ENCODE measurements at places on chromosomes 13 and 19.
A peak's percentile ranks its signal among the peaks of the same experiment; 100 is the strongest.

GRCh38 chr13:67306742-67307141, 76.6 kb upstream of the PCDH9 start:
- DNase-seq, result no peak

GRCh38 chr13:83100237-83100636, 782.0 kb downstream of the SLITRK1 start:
- no peak for DNase-seq

GRCh38 chr13:110005563-110005962, 219.2 kb upstream of the IRS2 start:
- DNase-seq, result no peak

- DNase-seq, result peak; percentile 34
These were observed 46.0 kb downstream of the MICU2 start for GRCh38 chr13:21557995-21558394.

DNA sequence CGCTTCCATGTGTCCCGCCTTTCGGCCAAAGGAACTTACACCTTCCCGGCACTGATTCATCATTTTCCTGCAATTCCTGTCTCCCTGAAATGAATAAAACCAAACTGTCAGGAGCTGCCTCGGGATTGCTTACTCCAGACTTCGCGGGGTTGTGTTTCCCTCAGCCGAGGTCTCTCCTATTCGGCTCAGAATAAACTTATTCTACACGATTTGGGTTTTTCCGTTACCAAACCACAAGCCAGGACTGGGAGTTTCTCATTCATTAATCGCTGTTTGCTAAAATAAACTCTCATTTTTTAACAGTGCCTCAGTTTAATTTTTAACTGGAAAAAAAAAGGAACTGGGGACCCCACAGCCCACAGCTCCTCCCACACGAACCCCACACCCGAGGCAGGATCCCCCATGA, 667 bp downstream of the ZNF878 start:
- no peak for DNase-seq

DNA sequence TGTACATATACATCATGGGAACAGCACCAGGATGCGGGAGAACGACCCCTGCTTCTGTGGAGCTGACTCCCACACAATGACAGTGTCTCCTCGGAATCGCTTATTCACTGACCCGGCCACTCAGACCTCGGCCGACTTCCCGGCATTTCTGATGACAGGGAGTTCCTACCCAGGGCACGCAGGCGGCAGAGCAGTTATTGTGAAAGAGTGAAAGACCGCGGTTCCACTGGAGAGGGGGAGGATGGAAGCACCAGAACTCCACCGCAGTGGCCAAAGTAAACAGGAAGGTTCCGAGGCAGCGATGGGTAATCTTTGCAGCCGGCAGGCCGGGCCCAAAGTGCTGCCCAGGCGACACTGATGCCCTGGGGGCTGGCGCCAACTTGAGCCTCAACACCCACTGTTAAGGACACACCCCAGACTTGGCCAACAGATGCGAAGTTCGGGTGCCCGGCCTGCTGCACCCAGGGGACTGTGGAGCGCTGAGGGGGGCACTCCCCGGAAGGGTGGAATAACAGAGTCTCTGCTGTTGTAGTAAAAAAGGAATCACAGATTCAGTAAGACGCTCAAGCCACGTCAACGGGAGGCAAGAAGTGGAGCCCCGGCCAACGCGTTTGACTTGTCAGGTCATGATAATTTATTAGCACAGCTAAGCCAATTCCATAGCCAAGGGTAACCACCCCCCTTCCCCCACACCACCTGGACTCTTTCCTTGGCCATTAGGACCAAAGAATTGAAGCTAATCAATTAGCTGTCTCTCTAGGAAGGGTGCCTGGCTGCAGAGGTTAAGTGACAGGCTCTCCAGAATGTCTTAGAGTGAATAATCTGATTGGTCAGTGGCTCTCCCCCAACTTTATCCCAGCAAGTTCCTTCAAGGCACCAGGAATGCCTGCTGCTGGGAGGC, 5.8 kb downstream of the MLLT1 start:
- DNase-seq, result peak; percentile 80

DNA sequence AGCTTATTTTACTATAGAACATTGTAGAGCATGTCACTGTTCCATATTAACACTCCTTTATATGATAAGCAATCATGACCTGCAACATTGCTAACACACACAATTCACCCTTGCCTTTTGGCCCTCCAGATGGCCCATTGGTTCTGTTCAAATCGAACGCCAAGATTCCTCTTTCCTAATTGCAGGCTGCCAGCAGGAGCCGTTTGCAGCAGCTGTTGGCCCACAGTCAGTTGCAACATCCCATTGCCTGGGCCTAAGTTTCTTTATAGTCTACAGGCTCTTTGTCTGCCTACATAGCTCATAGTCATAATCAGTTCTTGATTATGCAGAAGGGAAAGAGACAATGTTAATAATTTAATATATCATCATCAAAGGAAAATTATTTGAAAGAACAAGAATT, 37.6 kb downstream of the KCTD12 start:
- no peak for DNase-seq

DNA sequence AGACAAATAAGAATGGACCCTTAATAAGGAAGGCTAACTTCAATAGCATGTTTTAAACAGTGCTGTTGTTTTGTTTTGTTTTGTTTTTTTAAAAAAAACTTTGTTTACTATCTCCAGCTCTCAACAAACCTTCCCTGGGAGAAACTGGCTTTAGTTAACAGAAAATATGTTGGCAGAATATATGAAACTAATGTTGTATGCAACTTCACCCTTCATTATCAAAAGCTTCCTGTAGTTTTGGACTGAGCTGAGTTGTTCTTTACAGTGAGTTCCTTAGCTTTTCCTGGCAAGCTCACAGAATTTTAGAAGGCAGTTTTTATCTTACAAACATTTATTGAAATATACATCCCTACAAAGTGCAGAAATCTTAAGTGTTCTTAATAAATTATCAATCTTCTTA, 2480.7 kb upstream of the PCDH20 start:
- DNase-seq, result no peak

- peak; percentile 15 for DNase-seq
These were observed 33.0 kb downstream of the CRYL1 start for GRCh38 chr13:20492641-20493040.

GRCh38 chr19:46806656-46807055, 18.3 kb upstream of the SLC1A5 start:
- no peak for DNase-seq

DNA sequence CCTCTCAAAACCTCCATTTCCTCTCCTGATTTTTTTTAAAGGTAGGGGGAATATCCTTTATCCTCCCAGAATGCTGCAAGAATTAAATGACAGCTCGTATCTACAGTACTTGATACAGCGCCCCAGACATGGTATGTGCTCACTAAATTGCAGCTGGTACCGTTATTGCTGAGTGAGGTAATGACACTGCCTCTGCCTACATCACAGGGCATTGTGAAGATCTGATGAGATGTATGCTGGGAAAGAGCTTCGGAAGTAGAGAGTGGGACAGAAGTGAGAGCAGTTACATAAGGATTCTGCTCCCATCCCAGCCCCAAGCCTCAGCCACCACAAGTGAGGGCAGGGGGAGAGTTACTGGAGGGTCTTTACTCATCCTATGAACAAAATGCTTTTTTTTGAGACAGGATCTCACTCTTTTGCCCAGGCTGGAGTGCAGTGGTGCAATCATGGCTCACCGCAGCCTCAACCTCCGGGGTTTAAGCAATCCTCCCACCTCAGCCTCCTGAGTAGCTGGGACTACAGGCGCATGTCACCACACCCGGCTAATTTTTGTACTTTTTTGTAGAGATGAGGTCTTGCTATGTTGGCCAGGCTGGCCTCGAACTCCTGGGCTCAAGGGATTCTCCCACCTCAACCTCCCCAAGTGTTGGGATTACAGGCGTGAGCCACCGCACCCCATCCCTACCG, 1.7 kb upstream of the FKRP start:
- no peak for DNase-seq

GRCh38 chr13:98798849-98799645, 46.6 kb upstream of the SLC15A1 start:
- DNase-seq, result no peak

DNA sequence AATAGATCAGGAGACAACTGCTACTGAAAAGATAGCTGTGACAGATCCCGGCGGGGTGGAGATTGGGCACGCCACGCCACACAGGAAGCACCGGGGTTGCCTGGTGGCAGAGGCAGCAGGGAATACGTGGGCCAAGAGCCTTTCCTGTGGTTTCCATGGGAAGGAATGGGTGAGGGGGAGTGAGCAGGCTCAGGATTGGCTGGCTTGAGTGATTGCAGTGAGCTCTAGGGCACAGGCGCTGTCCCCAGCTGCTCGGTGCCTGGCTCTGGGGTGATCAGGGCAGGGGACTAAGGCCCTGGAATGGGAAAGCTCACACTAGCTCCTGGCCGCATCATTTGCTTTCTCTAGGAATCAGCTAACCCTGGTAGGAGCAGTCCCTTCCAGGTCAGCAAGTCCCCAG, 166.1 kb downstream of the USP12 start:
- DNase-seq, result no peak

- no peak for DNase-seq
These were observed 156.8 kb downstream of the DNAJC3 start for GRCh38 chr13:95833719-95834118.

DNA sequence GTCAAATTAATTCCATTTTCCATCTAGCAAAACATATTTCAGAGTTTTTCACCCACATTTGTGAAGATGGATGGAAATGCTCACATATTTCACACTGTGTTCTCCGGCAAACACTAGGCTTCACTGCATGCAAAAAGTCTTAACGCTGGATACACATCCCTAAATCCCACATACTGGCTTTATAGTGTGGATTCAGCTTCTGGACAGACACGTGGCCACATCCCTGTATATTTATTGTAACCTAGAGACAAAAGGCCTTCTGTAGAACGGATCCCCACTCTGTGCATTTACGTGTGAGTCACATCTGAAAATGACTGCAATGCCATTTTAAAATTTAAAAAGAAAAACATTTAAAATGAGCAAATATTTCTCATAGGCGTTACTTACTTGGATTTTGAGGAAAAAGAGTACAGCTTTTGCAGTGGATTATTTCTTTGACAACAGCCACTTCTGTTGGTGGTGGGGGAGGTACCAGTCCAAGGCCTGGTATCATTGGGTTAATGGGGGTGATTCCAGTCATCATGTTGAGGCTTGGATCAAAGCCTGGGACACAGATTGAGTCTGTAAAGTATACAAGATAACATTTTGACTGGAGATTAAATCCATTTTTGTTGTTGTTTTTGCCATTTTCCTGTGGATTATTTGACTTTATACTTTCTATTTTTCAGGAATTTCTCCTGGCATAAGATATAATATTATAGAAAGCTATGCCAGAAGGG, 337.7 kb downstream of the DNAJC15 start:
- DNase-seq, result peak; percentile 24

GRCh38 chr13:25300861-25301346, 521 bp upstream of the NUP58 start:
- no peak for DNase-seq

DNA sequence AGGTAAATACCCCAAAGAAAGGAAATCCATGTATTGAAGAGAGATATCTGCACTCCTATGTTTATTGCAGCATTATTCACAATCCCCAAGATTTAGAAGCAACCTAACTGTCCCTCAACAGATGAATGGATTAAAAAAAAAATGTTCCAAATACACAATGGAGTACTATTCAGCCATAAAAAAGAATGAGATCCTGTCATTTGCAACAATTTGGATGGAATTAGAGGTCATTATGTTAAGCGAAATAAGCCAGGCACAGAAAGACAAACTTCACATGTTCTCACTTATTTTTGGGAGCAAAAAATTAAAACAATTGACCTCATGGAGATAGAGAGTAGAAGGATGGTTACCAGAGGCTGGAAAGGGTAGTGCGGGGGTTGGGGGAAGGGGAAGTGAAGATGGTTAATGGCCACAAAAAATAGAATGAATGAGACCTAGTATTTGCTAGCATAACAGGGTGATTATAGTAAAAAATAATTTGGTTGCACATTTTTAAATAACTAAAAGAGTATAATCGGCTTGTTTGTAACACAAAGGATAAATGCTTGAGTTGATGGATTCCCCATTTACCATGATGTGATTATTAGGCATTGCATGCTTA, 9.7 kb upstream of the ZNF709 start:
- no peak for DNase-seq
